ENCODE measurements at places on chromosomes 12 and 14.

DNA sequence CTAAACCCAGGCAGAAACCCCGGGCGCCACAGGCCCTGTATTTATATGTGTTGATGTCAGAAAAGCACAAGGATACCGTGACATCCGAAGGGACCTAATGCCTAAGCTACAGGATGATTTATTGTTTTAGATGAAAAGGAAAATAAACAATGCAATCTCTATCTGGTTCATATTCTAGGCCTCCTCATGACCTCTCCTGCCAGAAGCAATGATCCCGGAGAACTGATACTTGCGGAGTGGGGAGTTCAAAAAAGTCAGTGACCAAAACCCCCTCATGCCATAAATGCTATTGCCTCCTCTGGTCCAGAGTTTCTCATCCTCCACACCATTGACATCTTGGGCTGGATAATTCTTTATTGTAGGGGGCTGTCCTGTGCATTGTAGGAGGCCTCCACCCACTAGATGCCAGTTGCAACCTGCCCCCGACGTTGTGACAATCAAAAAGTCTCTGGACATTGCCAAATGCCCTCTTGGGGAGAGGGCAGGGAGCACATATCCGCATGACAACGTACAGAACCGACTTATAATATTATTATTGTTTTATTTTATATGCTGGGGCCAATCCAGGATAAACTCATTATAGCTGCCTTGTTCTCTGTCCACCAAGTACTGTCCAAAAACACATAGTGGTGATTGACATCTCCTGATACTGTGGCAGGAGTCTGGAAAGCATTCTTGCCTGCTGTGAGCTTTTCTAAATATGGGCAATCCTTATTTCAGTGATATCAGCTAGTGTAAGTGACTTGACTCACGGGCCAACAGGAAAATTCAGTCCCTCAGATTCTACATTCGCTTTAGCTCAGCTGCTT is 1.1 kb upstream of the CSRP2 start:
- no peak for DNase-seq

DNA sequence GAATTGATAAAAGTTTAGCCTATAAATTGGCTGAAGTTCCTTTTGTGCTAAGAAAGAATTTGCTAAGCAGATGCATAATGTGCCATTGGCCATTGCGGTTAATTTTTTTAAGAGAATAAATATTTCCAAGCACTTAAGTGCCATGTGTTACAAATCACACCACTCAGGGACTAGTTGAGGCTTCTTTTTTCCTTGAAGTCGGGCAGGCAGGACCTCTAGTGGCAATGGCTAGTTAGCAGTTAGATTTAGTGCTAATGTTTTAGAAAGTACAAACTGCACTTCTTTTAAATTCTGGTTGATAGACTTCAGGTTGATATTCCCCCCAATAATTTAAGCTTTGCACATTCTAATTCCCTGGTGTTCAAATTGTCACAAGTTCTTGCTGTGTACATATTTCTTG is 294.3 kb downstream of the APAF1 start:
- peak; percentile 19 for DNase-seq

GRCh38 chr12:132771126-132771838 is 9.7 kb upstream of the ANKLE2 start:
- no peak for DNase-seq

- no peak for DNase-seq
Observed at GRCh38 chr12:28121899-28122655, 68.2 kb upstream of the CCDC91 start.

- DNase-seq: no peak
Observed at GRCh38 chr14:48473944-48474343, 798.5 kb upstream of the MDGA2 start.

- DNase-seq: no peak
Observed at GRCh38 chr12:6724409-6724797, 557 bp downstream of the COPS7A start.

GRCh38 chr14:95787941-95788340 is 74.0 kb upstream of the TCL1A start:
- no peak for DNase-seq

DNA sequence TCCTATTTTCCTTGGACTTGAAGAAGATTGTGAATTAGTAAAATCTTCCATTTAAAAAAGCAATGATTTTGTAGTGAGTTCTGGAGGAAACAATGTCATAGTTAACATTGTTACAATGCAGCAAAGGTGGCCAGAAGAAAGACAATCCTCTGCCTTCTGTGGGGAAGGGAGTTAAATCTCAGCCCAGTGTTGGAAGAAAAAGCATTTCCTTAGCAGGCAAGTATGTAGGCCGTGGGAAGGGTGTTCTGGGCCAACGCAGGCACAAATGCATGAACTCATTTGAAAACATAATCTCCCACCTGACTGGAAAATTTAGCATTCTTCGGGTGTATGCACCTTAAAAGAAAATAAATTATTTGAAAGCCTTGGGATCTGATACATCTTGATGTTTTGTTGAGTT is 258.6 kb downstream of the ADAMTS20 start:
- no peak for DNase-seq

DNA sequence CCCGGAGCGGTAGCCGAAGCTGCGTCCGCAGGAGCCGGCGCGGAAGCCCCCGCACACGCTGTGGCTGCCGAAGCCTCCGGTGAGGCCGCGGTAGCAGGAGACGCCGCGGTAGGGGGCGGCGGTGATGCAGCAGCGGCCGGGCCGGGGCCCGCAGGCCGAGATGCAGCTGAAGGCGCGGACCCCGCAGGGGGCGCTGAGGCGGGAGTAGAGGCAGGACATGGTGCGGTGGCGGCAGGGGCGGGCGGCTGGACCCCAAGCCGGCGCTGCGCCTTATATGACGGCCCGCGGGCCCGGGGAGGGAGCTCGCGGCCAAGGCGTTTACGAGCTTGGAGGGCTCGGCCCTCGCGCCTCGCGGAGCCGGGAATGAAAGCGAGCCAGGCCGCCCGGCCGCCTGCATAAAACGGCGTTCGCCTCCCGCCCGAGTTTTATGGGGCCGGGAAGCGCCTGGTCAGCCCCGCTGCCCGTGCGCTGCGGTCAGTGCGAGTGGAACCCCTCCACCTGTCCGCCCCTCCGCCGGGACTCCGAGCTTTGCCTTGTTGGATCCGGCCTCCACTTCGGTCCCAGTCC is 16.0 kb upstream of the KRT86 start:
- DNase-seq: no peak
